Frontal cortex (tissue), 4 donors: ENCODE measurements at places on chromosomes 6 and 20.
A peak's percentile ranks its signal among the peaks of the same experiment; 100 is the strongest.

DNA sequence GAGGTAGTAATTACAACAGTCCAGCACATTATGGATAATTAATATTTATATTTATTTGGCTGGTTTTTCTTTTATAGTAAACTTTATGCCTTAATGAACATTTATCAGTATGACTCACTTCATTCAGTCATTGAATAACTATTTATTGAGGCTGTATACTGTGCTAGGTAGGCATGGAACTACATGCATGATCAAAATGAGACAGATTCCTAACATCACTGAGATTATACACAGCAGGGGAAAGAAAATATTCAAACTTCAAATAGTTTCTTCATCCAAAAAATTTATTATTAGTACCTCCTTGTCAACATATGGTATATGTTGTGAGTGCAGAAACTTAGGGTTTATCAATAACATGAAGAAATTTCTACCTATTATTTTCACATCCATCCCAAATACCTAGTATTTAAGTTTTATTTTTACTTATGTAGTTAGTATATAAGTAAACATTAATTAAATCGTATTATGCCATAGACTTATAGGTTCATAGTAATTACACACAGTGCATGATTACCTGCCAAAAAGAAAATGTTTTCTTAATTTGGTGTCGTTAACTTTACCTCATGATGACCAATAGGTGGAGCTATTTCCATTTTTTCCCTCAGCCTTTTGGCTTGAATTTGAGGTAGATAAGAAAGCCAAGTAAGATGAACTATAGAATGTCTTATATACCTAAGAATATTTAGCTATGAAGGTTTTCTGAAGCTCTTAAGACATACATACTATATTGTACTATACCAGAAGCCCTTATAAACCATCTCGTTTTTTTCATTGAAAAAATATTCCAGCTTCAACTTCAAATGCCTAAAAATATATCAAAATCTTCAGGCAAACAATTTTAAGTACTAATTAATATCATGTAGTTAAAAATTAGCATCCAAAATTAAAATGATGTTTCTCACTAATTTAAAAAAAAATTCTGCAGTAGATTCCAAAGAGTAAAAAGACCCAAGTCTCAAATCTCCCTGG, 12.5 kb upstream of the TMEM30A start:
- DNase-seq, result no peak

- no peak for DNase-seq
These were observed 153.4 kb upstream of the LRFN2 start for GRCh38 chr6:40740518-40740917.

DNA sequence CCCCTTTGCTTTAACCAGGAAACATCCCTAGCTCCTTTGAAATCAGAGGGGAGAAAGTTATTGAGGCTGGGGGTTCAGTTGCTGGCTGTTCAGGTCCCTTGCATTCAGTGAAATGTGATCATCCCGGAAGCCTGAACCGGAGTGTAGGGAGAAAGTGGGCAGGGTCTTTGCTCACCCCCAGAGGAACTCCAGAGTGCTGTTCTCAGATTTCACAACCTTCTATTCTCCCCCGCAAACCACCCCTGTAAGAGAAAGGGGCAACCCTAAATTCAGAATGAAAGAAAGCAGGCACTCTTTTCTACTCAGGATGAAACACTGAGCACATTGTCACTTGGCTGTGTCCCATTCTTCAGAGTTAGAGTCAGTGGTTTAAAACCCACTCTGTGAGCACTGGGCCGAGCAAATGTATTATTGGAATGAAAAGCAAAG, 139.8 kb downstream of the KHDC1L start:
- DNase-seq, result no peak

DNA sequence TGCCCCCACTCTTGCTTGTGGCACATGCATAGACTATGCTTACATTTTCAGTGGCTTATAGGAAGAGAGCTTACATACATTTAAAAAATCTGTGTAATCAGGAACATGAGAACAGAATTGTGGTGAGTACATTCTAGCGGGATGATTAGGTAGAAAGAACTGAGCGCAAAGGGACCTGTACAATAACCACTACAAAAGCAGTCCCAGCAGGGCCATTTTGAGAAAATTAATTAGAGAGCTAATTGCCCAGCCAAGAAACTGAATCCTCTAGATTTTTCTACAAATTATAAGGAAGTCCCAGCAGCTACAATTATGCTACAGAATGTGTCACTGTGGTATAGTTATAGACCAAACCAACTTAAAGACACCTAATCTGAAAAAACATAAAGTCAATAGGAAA, 105.6 kb upstream of the TNFAIP3 start:
- DNase-seq, result no peak

DNA sequence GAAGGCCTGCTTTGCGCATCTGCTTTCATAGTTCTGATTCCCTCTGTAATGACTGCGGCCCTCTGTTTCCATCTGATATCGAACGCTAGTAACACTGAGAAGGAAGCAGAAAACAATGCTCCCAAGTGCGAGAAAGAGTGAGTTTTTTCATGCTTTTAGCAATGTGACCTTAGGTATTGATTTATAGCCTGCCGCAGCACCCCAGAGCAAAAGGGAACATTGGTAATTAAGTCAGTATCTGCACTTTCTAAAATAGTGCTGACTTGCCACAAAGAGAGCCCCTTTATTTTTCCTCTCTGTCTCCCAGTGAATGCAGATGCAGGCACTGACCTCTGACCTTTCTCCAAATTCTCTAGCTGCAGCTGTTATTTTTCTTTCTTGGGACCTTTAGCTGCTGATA, 129.8 kb downstream of the HDGFL1 start:
- no peak for DNase-seq

GRCh38 chr20:11894062-11894461, 23.6 kb upstream of the BTBD3 start:
- no peak for DNase-seq

- DNase-seq, result no peak
These were observed 68.9 kb downstream of the MDGA1 start for GRCh38 chr6:37628611-37629320.

DNA sequence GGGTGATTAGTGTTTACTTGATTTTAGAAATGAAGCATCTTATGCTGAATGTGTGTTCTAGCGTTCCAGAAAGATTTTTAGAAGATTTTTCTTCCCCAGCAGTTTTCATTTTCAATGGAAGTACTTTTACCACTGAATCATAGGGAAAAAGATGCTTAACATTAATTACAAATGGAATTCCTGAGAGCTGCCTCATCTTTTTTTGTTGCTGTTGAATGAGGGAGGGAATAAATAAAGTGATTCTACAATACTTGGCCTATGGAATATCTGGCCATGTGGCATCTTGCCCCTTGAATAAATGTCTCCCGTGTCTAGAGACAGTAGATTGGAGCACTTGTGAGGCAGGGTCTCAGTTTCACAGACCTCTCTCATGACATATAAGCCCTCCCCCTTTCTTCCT, 44.1 kb upstream of the SLC22A1 start:
- no peak for DNase-seq

- no peak for DNase-seq
These were observed 9.4 kb downstream of the CTNNBL1 start for GRCh38 chr20:37703035-37703845.

- DNase-seq, result no peak
These were observed 132.7 kb upstream of the LRFN2 start for GRCh38 chr6:40719671-40720374.

DNA sequence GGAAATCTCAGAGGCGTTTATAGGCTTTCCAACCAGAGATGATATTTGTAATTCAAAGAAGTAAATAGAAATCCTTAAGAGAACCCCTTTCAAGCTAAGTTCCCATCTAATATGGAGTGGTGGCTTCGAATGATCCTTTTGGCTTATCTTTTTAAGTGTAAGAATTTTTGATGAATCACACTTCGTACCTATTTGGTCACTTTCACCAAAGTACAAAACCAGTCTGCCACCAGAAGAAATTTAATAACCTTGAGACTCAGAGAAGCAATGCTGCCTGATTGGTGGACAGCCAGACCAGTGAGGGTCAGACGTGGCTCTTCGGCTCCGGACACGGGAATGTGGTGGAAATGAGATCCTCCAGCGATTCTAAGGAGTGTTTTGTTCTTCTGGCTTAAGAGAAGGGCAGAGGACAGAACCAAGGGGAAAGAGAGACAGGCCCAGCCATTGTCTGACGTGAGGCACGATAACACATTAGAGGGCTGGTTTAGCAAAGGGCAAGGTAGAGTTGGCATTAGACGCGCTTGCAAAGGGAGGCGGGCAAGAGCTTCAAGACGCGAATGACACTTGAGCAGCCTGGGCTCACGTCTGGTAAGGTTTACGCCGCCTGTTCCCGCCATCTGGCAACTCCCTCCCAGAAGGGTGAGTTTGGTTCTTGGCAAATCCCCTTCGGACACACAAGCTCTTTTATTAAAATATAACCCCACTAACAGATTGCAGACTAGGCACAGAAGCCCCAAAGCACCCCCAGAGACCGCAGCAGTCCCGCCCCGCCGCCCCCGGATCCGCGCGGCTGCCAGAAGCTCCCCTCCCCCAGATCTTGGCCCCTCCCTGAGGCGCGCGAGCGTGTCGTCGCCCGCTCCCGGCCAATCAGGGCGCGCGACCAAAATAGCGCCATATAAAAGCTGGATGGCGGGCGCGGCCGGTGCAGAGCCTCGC, 50.0 kb upstream of the EZR start:
- DNase-seq, result no peak

DNA sequence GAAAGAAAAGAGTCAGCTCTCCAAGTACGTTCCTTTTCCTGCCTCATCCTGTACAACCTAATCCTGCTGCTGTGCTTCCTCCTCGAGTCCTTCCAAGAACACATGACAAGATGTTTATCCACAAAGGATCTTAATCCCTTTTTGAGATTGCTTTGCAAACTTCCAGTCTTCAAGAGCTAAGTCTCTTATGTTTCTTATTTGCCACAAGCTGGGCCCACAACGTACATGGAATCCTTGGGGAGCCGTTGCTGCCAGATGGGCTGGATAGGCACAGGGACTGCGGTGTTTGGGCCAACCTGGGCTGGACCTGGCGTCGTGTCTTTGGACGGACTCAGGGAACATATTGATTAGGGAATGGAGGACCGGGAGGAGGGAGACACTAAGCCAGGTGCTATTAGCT, 79.7 kb upstream of the AFDN start:
- no peak for DNase-seq

GRCh38 chr6:111803804-111804203, 69.4 kb downstream of the FYN start:
- DNase-seq, result no peak

- DNase-seq, result no peak
These were observed 492 bp upstream of the TBC1D7 start for GRCh38 chr6:13328875-13329183.

GRCh38 chr6:1475174-1475573, 85.8 kb downstream of the FOXF2 start:
- DNase-seq, result no peak

- DNase-seq, result no peak
These were observed 149.1 kb downstream of the SASH1 start for GRCh38 chr6:148491638-148492251.

DNA sequence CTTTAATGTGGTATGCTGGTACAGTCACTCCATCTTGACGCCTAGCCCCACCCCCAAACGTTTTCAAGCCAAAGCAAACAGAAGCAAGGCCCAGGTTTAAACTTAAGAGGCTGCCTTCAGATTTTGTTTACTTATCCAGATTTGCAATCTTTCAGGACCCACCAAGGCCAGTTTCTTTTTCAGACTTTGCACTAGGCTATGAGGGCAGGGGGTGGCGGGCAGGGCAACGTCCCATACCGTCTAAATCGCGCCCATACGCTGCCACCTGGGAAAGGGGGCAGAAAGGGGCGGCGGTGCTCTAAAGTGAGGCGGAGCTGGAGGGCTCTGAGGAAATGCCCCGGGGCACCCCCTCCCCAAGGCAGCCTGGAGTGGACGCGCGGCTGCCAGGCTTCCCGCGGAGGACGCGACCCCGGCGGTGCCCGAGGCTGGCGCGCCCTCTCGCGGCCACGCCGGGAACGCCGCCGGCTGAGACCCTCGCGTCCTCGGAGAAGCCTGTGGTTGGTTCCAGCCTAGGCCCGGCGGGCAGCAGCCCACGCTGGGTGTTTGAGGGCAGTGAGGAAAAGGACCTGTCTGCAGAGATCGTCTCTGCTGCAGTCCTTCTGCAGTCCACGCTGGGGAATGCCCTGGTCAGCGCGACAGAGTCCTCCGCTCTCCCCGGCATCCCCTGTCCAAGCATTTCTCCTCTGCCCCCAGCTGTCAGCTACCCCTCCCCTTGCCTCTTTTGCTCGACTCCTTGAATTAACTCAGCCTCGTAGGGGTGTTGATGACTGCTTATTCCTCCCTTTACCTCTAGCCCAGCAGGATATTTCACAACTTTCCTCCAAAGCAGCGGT, 129.2 kb upstream of the PRND start:
- DNase-seq, result peak; percentile 77

- DNase-seq, result no peak
These were observed 85.5 kb downstream of the ARID1B start for GRCh38 chr6:156862711-156863110.

GRCh38 chr20:62888406-62888805, 26.8 kb upstream of the TCFL5 start:
- DNase-seq, result no peak

GRCh38 chr6:88248709-88249321, 82.7 kb upstream of the CNR1 start:
- no peak for DNase-seq

DNA sequence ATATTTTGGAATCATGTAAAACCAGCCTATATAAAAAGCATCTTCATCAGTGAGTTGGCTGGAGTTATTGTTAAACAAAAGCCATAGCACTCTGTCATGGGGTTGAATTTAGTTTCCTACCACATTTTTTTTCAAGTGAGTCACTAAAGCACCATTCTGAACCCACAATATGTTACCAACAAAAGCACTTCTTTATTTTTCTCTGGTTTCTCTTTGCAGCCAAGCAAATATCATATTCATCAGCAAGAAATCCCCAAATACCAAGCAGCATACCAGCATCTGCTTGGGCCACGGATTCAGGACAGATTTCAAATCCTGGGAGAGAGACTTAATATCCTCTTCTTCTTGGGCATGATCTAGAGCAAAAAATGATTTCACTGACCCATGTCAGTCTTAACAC, 441.4 kb downstream of the BCKDHB start:
- no peak for DNase-seq

DNA sequence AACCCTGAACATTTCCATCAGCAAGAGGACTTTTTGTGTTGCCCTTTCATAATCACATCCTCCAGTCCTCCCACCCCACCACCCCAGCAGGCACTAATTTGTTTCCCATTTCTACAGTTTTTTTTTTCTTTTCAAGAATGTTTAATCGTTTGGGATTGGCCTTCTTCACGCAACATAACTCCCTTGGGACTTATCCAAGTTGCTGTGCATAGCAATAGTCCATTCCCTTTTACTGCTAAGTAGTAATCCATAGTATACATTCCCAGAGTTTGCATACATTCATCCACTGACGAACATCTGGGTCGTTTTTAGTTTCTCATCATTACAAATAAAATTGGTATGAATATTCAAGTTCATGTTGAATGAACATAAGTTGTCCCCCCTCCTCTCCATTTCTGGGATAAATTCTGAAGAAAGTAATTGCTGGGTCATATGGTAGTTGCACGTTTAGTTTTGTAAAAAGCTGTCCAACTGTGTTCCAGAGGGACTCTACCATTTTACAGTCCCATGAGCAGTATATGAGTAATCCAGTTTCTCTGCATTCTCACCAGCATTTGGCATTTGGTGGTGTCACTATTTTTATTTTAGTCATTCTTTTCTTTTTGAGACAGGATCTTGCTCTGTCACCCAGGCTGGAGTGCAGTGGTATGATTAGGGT, 90.8 kb downstream of the DOK5 start:
- no peak for DNase-seq
